ENCODE measurements at places on chromosomes 2 and 18.

DNA sequence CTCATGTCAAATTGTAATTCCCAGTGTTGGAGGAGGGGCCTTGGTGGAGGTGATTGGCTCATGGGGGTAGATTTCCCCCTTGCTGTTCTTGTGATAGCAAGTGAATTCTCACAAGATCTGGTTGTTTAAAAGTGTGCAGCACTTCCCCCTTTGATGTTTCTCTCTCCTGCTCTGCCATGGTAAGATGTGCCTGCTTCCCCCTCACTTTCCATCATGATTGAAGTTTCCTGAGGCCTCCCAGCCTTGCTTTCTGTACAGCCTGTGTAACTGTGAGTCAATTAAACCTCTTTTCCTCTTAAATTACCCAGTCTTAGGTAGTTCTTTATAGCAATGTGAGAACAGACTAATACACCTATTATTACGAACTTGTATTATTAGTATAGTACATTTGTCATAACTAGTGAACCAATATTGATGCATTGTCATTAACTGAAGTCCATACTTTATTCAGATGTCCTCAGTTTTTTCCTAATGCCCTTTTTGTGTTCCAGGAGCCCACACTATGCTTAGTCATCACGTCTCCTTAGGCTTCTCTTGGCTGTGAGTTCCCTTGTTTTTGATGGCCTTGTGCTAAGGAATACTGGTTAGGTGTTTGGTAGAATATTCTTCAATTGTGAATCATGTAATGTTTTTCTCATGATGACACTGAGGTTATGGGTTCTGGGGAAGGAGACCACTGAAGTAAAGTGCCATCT is 4.5 kb upstream of the MAP3K2 start:
- DNase-seq, result no peak

- DNase-seq, result no peak
These were observed at the start of gene DNER for GRCh38 chr2:229714080-229714735. Gene DNER (minus strand): TSS chr2:229714555. CDS start chr2:229714423, 132 bp downstream.

- DNase-seq, result no peak
These were observed 25.6 kb upstream of the PRLH start for GRCh38 chr2:237540823-237541222.

- DNase-seq, result no peak
These were observed 221.0 kb downstream of the ZNF407 start for GRCh38 chr18:74818516-74819175.

GRCh38 chr2:9765611-9766531 is 77.4 kb upstream of the TAF1B start:
- no peak for DNase-seq
